ENCODE measurements at places on chromosomes 11 and 22. TPM values are rescaled to one million over a fixed set of nuclear protein-coding genes. Genes with fewer than 3 reads are reported as not detected.

TEX12 gene
- 0.15 TPM for total RNA-seq

SYCE3 gene
- total RNA-seq, result not detected

GAB2 gene
- 20.9 TPM for total RNA-seq

NXPE1 gene
- total RNA-seq, result not detected

GVQW3 gene
- total RNA-seq, result 1.4 TPM

SERPINH1 gene
- 2,461 TPM for total RNA-seq

COA4 gene
- total RNA-seq, result 91.6 TPM

MRGPRX2 gene
- total RNA-seq, result not detected

RIC3 gene
- total RNA-seq, result not detected

OR8G5 gene
- not detected for total RNA-seq

OR8B8 gene
- total RNA-seq, result not detected

ST14 gene
- under 0.01 TPM for total RNA-seq

TNNI2 gene
- total RNA-seq, result not detected

YAP1 gene
- total RNA-seq, result 168 TPM

SULT4A1 gene
- total RNA-seq, result 0.35 TPM

DUSP8 gene
- not detected for total RNA-seq

MMP1 gene
- 73.8 TPM for total RNA-seq

BRSK2 gene
- total RNA-seq, result 0.23 TPM
